IMR-90 (cell line): ENCODE measurements at places on chromosomes 7 and 10. TPM values are rescaled to one million over a fixed set of nuclear protein-coding genes. Genes with fewer than 3 reads are reported as not detected.

- peak overlapping the region; percentile 54 for H3K4me3 ChIP-seq
- peaks cover 8% of the 10 kb centered on the region for H3K4me1 ChIP-seq
- peak; percentile 26 for DNase-seq
- no peaks in the 10 kb centered on the region for H3K27me3 ChIP-seq
- peaks cover 4% of the 10 kb centered on the region; the same call in 1 of the 2 replicates for H3K36me3 ChIP-seq
- H3K27ac ChIP-seq = peak overlapping the region; percentile 96
Observed at GRCh38 chr7:79452495-79453265, 787 bp downstream of the MAGI2 start.

GRCh38 chr10:100776671-100777070 is 31.3 kb downstream of the PAX2 start:
- no peak overlapping the region for H3K27ac ChIP-seq
- H3K4me3 ChIP-seq = no peak overlapping the region
- no peaks in the 10 kb centered on the region for H3K4me1 ChIP-seq
- peaks cover 48% of the 10 kb centered on the region for H3K27me3 ChIP-seq
- H3K36me3 ChIP-seq = no peaks in the 10 kb centered on the region

GRCh38 chr7:29471444-29472138 is 92.0 kb upstream of the PRR15 start:
- no peak overlapping the region for H3K27ac ChIP-seq
- H3K4me1 ChIP-seq = no peaks in the 10 kb centered on the region
- H3K36me3 ChIP-seq = no peaks in the 10 kb centered on the region
- H3K27me3 ChIP-seq = no peaks in the 10 kb centered on the region
- DNase-seq = no peak

DNA sequence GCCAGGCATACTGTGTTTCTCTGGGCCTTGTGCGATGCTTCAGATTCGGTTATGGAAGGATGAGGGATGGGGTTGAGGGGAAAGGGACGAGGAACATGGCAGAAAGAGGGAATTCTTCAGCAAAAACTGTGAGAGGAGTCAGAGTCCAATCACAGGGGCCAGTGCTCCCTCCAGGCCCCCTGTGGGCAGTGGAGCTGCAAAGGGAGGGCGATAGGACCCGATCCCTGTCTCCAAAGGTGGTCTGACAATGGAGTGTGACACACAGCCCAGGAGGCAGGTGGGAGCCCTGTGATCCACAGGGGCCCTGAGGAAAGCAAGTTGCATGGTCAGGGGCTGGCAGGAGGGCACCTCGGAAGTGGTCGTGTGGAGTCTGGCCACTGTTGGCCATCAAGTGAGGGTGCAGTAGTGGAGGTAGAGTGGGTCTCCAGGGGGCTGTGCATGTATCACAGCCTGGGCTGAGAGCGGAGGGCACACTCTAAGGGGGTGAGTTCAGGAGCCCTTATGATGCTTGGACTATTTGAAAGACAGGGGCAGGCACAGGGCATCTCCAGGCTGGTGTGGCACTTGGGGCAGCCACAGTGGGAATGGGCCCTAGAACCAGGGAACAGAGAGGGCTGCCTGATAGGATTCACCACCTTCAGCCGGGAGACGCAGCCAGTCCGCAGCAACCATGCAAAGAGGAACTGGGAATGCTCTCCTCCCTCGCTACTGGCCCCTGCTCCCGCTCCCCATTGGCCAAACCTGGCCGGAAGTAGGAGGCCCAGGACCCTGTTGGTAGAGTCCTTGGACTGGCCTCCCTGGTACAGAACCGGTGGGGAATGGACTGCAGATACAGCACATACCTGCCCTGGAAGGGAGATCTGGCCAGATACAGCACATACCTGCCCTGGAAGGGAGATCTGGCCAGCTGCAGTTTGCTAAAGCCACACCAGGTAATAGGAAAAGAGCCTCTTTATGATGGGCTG is 115.9 kb downstream of the ADCY1 start:
- no peak overlapping the region for H3K4me3 ChIP-seq
- peaks cover 11% of the 10 kb centered on the region for H3K4me1 ChIP-seq
- no peaks in the 10 kb centered on the region; the same call in 1 of the 2 replicates for H3K27me3 ChIP-seq
- no peaks in the 10 kb centered on the region for H3K36me3 ChIP-seq
- H3K27ac ChIP-seq = peak overlapping the region; percentile 66

DNA sequence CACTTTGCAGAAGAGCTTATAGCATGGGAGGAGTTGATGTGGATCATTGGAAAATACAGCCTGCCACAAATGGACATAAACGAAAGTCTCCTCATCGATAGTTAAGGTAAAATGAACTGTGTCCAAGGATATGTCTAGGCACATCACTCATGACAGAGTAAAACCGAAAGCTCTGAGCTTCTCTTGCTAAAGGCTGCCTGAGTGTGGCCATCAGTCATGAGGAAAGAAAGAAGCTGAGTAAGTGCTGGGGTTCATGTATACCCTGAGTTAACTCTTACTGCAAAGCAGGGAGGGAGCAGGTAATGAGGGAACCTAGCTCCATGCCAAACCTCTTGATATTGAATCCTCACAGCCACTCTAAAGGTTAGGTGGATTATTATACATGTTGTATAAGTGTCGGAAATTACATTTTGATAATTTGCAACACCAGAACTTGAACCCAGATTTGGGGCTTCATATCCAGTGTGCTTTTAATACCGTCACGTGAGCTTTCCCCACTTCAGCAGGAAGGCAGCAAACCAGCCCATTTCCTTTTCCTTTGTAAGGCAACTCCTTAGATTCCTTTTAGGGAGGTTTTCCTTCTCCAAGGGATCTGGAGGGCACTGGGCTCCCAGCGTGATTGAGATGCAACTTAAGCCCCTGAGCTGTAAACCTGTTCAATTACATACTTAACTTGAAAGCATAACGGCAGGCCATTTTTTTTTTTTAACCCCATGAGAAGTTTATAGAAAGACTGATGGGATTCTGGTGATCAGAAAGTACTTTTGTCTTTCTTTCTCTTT is 215.0 kb downstream of the PHF14 start:
- no peak for DNase-seq
- H3K27ac ChIP-seq = no peak overlapping the region
- peak overlapping the region; percentile 68; the same call in 1 of the 2 replicates for H3K4me3 ChIP-seq

- H3K27ac ChIP-seq = no peak overlapping the region
- DNase-seq = no peak
- H3K4me3 ChIP-seq = no peak overlapping the region
- H3K4me1 ChIP-seq = no peaks in the 10 kb centered on the region
- H3K27me3 ChIP-seq = peaks cover 38% of the 10 kb centered on the region
Observed at GRCh38 chr10:125990974-125991373, 94.6 kb downstream of the FANK1 start.

DNA sequence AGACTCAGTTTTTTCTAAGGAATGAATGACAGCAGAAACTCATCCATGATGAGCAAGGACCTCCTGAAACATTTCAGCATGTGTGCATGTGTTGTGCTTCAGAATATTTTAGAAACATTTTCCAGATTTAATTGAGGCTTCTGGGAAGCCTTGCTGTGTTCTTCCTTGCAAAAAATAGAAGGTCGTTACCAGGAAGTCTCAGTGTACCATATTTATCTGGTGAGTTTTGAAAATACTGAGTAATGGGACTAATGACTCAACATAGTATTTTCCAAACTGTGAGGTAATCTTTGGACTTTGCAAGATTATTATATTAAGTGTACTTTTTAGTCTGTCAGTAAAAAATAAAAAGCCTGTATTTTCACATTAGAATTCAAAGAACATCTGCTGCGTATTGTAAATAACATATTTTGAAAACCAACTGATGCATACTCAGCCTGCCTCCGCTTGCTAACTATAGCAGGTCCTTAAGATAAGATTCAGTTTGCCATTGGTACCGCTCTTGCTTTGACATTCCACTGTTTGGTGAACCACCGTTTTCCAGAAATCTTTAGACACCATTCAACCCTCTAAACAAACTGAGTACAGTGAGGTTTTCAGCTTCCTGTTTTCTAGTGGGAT is 739.6 kb upstream of the GALNT17 start:
- no peaks in the 10 kb centered on the region for H3K27me3 ChIP-seq
- no peak overlapping the region for H3K27ac ChIP-seq
- no peak for DNase-seq
- H3K4me1 ChIP-seq = no peaks in the 10 kb centered on the region
- no peaks in the 10 kb centered on the region for H3K36me3 ChIP-seq

DNA sequence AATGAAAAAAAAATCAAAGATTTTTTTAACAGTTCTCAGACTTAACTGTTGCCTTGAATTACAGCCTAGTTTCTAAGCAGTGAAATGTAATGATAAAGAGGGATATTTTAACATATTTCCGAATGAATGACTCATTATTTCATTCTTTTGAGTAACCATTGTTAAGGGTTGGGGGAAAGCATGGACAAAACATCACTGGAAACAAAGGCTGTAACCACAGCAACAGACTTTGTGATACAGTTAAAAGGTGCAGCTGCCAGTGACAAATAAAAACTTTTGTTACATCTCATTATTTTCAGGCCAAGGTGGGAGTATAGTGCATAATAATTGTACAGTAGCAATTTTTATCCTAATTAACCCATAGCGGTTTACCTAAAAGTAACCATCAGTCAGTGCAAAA is 172.6 kb downstream of the LRRTM3 start:
- no peaks in the 10 kb centered on the region for H3K27me3 ChIP-seq
- no peaks in the 10 kb centered on the region for H3K4me1 ChIP-seq
- H3K4me3 ChIP-seq = no peak overlapping the region
- DNase-seq = no peak

DNA sequence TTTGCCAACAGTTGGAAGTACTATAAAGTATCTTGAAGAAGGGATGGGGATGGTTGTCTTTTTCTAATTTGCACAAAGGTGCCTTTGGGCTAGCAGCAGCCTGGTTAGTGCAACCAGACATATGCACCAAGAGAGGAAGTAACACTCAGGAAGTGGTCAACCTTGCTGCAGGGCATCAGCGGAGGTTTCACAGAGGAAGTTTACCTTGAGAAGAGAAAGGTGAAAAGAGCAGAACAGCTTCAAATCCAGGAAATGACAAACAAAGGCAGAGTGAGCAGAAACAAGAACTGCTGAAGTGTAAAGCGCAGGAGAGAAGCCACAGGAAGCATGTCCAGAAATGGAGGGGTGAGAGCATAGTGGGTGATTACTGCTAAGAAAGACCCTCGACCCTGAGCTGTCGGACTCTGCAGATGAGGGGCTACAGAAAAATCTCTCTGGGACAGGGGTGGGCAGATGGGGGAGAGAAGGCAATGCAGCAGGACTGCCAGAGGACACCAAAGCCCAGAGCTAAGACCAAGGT is 66.9 kb downstream of the STK17A start:
- peak overlapping the region; percentile 98 for H3K27ac ChIP-seq
- H3K4me3 ChIP-seq = no peak overlapping the region
- H3K36me3 ChIP-seq = no peaks in the 10 kb centered on the region
- peak; percentile 50 for DNase-seq

LRRN3 gene
- total RNA-seq = 15.2 and 15.8 TPM in 2 replicates

C1GALT1 gene
- total RNA-seq = 12.2 and 23.1 TPM in 2 replicates

CDC123 gene
- total RNA-seq = 171 and 203 TPM in 2 replicates

CHRM2 gene
- 144 and 184 TPM in 2 replicates for total RNA-seq

PTPRZ1 gene
- not detected in 2 replicates for total RNA-seq

PTF1A gene
- total RNA-seq = not detected in 2 replicates
